NCI-H1092 (cell line): ENCODE measurements at places on chromosomes 2 and 18.

DNA sequence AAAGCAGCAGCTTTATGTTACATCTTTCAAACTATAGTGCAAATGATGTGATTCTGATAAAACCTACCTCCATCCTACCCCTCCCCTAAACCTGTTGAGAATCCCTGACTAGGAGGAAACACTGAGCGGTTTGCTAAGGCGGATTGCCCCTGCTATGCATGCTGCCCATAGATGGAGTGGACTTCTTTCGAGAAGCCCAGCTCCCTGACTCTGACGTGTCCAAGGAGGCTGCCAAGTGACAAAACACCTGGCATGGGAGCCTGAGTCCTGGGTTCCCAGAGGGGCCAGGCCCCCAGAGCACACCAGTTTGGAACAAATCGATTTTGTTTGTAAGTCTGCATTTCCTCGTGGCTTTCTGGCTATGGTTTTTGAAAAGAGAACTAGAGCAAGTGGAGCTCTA, 1.4 kb upstream of the UXS1 start:
- DNase-seq = no peak

DNA sequence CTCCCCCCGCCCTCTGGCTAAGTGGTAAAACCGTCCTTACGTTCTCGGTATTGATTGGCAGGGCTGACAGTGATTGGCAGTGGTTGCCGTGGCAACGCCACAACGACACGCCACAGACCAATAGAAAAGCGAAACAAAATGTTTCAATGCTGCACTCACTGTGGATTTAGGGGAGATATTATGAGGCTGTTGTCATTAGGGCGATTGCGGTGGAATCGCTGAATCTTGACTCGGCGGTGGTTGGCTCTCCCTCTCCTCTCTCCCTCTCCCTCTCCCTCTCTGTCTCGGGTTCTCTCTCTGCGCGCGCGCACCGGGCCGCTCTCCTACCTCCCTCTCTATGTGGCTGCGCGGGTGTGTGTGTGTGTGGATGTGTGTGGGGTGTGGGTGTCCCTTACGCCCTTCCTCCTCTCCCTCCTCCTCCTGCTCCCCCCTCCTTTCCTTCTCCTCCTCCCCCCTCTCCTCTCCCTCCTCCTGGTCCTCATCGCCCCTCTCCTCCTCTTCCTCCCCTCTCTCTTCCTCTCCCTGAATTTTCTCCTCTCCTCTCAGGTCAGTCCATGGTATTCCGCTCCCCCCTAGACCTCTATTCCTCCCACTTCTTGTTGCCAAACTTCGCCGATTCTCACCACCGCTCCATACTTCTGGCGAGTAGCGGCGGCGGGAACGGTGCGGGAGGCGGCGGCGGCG, at the start of gene SIX3:
TSS of gene SIX3 (plus strand) at position 152 of the 684 bp plus-strand sequence. CDS start at position 555, 403 bp downstream.
- peak; percentile 53 for DNase-seq

DNA sequence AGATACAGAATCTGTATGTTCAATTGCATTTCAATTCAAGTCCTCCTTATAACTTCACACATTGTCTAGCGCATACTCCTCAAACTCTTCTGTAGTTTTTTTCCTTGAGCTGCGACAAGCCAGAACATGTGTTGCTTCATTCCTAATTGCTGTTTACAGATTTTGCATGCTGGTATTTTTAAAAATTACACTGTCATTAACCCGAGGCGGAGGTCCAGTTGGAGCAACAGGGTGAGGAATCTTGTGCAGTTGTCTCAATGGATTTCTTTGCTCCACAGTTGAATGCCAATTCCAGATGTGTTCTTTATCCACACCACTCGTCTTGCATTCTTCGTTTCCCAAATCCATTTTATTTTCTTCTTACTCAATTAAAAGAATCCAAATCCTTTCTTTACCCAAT, 16.4 kb upstream of the SERPINB13 start:
- DNase-seq = no peak

GRCh38 chr2:169448865-169449264, 30.4 kb upstream of the BBS5 start:
- DNase-seq = no peak

GRCh38 chr2:73033142-73033765, 38.3 kb downstream of the SFXN5 start:
- DNase-seq = no peak

GRCh38 chr2:33291278-33292013, 185.0 kb upstream of the RASGRP3 start:
- DNase-seq = peak; percentile 19

DNA sequence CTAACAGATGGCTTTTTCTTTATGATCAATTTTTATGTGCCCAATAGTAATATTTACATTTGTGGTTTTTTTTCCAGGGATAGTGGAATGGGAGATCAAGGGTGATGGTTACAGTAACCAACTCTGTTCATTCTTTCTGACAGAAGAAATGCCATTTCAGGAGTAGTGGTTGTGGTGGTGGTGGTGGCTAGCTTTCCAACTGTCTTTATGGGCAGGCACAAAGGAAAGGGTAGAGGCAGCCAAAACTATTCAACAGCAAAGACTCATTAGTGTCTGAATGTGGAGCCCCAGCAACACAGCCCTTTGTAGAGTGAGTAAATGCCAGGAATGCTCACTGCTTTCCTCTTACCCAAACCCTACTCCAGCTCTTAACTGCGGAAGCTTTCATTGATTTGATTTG, 227.7 kb downstream of the RND3 start:
- no peak for DNase-seq

DNA sequence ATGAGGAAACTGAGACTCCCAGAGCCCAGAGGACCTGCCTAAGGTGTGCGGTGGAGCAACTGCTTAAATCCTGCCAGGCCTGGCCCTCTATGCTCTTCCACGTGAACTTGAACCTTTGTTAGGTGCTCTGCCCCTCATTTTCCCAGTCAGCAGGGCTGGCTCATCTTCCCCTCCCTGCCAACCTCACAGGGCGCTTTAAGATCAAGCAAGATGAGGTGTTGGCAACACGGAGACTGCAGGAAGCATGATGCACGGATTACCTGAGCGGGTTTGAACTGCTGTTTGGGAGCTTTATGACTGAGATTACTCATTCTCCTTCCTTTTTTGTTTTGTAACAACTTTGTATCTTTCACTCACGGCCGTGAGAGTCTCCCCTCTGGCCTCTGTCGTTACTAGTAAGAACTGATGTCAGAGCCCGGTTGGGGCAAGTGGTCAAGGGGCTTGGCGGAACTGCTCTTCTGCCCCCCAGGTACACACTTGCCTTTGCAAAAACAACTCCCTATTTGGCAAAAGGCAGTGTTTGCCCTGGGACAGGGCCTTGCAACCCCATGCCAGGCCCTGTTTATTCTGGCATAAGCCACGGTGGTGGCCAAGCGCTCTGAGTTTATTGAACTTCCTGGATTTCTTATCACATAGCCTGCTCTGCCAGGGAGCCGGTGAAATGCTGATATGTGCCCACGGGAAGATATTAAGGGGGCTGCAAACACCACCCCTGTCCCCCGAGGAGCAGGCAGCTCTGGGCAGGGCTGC, 127.8 kb downstream of the INHBB start:
- no peak for DNase-seq

DNA sequence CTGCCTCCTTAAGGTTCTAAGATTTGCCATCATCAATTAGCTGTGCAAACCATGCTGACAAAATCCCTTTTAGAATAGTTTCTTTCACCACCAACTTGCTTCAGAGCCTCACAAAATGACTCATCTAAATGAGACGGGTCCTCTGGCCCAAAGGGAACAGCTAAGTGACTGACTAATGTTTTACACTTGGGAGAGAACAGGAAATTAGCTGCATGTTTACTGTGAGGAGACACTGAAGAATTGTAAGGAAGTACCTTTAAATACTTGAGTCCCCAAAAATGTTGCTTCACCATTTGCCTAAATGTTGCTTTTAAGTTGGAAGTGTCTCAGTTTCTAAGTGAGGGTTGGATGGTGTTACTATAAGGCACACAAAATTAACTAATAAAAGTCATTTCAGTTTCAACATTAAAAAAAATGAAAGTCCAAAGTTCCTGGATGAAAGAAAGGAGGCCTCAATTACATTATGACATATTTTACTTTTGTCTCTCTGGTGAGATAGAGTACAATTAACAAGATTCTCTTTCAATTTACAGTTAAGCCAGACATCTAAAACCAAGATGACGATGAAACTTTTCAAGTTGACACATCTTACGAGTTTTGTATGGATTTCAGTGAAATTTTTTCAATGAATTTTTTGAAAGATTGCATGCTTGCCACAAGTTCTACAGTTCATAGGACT, 229.1 kb upstream of the FN1 start:
- no peak for DNase-seq

- no peak for DNase-seq
These were observed 16.2 kb upstream of the MBD2 start for GRCh38 chr18:54240629-54241107.

- no peak for DNase-seq
These were observed 1019.5 kb downstream of the TMEM182 start for GRCh38 chr2:103781313-103781712.

DNA sequence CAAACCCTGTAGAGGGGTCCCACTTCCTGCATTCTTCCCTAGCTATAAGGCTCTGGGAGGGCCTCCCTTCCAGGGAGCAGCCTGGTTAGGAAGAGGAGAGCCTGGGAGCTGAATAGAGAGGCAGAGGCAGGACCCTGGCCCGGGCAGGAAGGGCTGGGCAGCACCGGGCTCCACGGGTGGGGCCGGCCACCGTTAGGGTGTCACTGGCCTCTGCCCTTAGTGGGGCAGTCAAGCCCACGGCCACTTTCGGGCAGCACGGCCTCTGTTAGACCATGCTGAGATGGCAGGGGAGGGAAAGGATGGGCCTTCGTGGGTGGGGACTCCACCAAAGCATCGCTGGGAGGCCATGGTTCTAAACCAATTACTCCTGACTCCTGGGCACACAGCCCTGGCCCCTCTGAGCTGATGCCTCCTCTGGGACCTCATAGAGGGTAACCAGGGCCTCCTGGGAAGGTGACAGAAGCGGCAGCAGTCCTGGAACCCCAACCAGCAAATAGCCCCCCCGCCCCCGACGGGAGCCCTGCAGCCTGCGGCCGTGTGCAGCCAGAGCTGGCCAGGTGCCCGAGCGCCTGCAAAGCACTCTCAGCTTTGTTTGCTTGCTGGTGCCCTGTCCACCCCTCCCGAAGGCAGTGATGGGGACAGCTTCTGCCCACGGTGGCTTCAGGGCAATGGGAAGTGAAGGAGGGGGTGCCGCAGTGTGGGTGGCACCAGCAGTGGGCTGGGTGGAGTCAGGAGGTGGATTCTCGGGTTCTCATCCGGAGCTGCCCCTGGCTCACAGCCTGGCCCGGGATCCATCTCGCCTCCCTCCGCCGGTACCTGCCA, 16.3 kb upstream of the HPCAL1 start:
- DNase-seq = peak; percentile 30

DNA sequence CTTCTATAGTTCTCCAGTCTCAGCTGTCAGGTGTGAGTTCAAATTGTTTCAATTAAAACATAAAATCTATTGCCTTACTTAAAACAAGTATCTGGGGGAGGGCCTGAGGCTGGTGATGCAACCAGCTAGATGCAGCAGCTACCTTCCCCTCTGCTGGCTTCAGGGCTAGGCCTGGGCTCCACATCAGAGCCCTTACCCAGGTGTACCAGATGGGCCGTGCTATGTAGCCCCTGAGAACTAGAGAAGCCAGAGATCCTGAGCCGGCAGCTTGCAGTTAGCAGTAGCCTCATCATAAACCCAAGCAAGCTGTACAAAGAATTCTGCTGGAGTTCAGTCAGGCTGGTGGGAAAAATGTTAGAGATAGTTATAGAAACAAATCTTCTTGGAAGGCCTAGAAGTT, 97.7 kb upstream of the ACAA2 start:
- no peak for DNase-seq

GRCh38 chr2:133531382-133531781, 36.9 kb downstream of the NCKAP5 start:
- DNase-seq = no peak

GRCh38 chr2:197089655-197090054, 163.1 kb upstream of the PGAP1 start:
- no peak for DNase-seq

- DNase-seq = peak; percentile 62
These were observed 797.7 kb downstream of the MBD2 start for GRCh38 chr18:53426666-53427184.

DNA sequence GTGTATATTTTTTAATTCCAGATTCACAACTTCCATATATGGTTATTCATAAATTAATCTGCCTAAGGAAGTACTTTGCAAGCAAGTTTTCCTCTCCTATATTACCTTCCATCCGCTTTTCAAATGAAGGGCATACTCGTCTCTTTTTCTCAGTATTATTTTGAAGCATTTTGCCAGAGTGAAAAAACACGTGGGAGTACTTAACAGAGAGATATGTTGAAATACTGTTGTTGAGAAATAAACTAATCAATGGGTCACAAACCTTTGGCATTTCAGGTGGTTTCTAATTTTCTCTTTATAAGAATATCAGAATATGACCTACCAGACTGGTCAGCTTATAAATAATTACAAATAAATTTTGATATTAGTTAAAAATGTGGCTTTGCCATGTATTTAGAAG, 67.6 kb downstream of the CCDC102B start:
- no peak for DNase-seq

GRCh38 chr18:23538870-23539269, 35.6 kb downstream of the RMC1 start:
- no peak for DNase-seq

GRCh38 chr2:111068435-111069058, 52.2 kb upstream of the BCL2L11 start:
- DNase-seq = no peak

DNA sequence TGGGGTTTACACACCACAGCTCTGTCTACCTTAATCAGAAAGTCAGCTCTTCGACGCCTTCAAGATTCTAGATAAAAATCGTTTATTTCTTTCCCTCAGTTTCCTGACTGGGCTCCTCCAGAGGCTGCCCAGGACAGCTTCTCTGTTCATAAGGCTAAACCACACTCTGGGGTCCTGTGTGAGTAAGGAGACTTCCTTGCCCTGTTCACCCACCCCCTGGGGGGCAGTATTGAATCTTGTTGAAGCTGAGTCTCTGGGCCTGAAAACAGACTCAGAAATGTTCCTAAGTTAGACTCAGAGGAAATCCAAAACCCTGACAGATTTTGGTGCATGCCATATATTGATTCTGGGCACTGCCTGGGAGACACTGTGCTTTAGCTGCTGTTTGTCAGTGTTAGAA, 43.0 kb downstream of the G6PC2 start:
- DNase-seq = no peak

GRCh38 chr2:200065477-200065876, 110.1 kb downstream of the MAIP1 start:
- no peak for DNase-seq
